ENCODE measurements at places on chromosomes 11 and 22.

DNA sequence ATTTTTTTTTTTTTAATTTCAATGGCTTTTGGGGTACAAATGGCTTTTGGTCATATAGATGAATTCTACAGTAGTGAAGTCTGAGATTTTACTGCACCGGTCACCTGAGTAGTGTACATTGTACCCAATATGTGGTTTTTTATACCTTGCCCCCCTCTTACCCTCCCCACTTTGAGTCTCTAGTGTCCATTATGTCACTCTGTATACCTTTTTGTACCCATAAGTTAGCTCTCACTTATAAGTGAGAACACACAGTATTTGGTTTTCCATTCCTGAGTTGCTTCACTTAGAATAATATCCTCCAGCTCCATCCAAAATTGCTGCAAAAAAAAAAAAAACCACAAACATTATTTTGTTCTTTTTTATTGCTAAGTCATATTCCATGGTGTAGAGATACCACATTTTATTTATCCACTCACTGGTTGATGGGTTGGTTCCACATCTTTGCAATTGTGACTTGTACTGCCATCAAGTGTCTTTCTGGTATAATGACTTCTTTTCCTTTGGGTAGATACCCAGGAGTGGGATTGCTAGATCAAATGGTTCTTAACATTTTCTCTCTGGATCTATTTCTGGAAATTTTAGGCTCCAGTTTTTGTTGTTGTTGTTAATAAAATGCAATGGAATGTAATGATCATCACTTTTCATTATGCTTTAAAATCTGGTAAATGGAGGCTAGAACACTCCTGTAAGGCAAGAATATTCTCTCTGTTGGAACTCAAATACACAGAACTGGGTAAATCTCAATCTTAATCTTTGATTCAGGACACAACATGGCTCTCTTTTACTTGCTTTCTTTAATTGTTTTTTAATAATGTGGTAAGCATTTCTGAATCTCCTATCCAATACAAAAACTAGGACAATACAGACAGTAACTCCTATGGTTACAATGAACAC, 10.3 kb downstream of the NEAT1 start:
- no peak for DNase-seq

DNA sequence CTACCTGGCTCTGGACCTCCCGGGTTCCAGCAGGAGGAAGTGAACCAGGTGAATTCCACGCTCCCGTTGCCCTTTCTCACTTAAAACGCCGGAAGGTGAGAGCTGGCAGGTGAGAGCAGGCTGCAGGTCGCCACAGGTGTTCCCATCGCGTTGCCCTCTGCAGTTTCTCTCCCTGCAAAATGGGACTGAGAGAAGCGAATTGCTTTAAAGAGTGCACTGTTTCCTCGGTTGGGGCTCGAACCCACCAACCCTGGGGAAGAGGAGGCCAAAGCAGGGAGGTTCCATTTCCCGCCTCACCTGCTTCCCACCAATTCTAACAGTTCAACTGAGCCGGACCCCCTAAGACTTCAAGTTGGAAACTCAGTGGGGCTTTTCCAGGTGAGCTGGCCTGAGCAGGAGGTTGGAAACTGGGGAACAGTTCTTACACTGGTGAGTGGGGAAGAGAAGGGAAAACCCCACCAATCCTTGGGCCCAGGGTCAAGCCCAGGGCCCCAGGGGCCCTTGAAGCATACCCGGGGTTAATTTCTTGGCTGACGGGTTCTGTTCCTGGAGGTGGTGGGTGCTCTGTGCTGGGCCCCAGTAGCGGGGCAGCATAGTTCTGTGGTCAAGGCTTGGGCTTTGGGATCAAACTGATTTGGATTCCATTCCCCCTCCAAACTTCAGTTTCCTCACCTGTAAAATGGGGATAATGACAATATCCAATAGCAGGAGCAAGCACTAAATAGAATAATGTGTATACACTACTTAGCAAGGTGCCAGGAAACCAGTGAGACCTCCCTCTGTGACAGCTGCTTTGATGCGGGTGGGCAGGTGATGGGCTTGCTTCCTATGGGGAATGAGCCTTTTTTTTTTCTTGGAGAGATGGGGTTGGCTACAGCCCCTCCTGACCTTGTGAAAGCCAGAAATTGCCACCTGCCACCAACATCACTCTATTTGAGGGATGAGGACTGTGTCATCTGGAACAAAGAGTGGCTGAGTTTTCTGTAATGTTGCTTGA, 788 bp downstream of the CD82 start:
- DNase-seq = no peak

DNA sequence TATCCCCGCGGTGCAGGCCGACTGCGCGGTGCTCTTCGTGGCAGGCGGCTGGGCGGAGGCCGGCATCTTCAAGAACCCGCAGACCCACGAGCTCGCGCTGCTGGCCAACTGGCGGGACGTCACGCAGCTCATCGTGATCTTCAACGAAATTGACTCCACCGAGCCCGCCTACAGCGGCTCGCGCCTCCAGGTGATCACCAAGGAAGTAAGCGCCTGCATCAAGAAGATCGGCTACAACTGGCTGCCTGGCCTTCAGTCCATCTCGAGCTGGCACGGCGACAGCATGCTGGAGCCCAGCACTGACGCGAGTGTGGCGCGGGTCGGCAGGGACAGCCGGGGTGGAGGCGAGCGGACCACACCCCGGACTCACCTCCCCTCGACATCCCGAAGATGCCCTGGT, 53.9 kb upstream of the MTNR1B start:
- DNase-seq = no peak

DNA sequence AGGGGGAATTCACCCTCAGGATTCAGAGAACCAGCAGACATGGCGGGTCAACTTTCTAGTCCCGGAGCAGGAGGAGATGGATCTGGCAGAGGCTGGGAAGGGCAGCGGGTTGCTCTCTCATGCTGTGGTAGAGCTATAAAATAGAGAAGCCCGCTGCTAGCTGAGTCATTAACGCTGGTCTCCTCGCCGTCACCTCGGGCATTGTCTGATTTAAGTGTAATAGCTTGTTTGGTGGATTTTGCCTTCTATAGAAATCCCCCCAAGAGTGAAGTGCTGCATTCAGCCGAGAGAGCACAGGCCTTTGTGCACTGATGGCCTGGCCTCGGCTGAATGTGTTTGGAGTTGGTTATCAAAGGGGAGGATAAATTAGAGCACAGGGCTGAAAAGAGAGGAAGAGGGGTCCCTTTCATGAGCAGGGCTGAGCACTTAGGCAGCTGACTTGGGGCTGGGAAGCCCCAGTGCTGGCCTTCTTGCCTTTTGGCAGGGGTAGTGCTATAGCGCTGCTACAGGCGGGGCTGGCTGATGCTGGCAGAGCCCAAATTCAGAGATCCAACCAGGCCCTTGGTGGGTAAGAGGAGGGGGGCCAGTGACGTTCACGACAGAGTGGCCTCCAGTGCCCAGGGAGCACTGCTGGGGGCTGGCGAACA, 161.1 kb upstream of the CADM1 start:
- no peak for DNase-seq

DNA sequence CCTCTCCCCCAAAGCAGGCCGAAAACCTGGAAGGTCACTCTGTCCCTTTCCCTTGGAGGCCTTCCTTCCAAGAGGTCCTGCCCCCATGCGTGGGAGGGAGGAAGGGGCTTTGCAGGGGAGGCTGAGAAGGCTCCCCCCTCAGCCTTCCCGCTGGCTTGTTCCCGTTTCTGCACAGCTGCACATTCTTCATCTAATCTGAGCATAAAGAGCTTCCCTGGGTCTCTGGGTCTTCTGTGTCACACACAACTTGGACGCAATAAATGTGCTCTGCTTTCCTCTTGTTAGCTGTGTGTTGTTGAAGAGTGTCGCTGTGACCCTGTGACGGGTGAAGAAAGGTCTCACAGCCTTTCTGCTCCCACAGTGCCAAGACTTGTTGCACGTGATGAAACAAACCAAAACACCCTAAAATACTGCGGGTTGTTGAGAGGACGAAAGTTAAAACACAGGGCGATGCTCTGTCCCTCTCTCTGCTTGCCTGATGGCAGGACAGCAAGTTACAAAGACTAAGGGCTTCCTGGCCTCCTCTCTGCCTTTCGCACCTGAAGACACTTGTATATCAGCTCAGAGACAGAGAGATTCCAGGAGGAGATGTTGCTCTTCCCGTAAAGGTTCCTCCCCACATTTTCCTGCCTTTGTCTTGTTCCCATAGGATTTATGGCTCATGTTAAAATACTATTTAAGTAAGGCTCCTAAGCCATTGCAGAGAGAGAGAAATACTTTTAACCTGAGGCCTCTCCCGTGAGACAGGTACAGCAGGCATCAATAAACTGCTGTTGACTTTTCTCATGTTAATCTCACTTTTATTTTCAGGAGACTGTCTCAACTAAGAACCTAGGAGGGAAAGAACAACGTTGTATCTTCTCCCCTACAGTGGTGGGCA, 15.4 kb upstream of the IFITM3 start:
- DNase-seq = peak; percentile 69

GRCh38 chr11:14179116-14179820, 179.7 kb downstream of the RRAS2 start:
- no peak for DNase-seq

GRCh38 chr22:31881865-31882264, 62.5 kb upstream of the YWHAH start:
- no peak for DNase-seq

DNA sequence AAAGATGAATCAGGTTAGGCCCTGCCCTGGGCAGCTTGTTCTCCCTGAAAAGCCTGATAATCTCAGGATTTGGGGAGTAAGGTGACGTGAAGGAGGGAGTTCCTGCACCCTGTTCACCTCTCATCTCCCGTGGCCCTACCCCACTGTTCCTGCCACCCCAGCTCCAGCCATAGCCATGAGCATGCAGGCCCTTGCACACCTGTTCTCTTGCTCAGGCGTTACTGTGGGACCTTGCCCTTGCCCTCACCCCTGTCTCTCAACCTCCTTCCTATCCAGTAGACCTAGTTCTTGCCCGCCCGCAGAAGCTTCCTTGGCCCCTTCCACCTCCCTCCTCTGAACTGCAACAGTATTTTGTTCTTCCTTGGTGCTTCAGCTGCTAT, 15.0 kb downstream of the TSKU start:
- DNase-seq = no peak

GRCh38 chr11:46855167-46855566, 9.1 kb upstream of the CKAP5 start:
- DNase-seq = no peak

GRCh38 chr11:71462726-71463125, 9.7 kb downstream of the NADSYN1 start:
- DNase-seq = no peak

GRCh38 chr11:11288972-11289616, 64.0 kb downstream of the CSNK2A3 start:
- no peak for DNase-seq

DNA sequence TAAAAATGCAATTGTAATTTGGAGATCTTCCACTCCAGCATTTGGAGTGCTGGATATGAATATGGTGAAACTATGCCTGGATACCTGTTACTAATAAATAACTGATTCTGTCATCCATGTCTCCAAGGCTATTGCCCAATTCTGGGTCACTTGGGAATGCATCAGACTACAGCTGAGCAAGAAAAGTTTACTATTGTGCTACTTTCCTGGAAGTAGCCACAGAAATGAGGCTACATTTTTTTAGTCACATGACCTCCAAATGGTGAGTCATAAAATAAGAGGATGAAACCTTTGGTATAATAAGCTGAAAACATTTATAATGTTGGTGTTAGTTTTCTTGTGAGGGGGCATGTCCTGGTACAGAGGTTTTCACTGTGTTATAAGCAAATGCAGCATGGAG, 44.4 kb downstream of the DCDC1 start:
- DNase-seq = no peak

GRCh38 chr11:129910360-129910759, 15.0 kb upstream of the NFRKB start:
- DNase-seq = no peak

DNA sequence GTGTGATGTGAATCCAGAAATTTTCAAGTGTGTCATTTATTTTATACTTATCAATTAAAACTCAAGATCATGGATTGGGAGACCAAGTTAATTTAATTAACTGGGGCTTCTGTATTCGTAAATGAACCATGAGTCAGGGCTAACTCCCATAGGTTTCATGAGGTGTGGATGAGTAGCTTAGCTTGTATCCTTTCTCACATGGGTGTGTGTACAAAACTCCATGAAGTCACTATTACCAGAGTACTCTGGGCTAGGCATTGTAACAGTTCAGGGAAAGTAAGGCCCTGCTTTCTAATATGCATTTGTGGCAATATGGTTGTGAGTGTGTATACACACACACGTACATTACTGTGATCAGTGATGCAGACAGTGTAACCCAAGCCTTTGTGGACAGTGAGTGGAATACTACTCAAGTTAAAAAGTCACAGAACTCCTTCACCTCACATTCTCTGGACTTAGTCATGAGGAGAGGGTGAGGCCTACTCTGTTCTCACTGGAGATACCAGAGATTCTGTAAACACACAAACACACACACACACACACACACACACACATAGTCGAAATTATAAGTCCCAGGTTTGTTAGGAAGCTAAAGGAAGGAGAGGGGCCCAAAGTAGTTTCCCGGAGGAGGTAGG, 3.5 kb downstream of the CNTF start:
- no peak for DNase-seq

DNA sequence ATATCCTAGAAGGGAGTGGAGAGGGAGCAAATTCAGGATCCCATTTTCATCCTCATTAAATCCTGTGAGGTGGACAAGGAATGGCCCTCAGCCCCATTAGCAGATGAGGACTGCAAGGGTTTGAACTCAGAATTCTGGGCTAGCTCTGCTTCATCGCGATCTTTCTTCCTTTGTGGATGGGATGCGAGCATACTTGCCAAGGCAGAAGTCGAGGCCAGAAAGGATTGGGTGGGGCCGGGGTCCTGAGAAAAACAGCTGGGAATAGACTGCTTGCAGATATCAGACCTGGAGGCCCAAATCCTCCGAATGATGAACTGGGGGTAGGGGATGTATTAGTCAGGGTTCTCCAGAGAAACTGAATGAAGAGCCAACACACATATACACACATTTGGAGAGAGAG, 179.0 kb downstream of the CHST1 start:
- no peak for DNase-seq

DNA sequence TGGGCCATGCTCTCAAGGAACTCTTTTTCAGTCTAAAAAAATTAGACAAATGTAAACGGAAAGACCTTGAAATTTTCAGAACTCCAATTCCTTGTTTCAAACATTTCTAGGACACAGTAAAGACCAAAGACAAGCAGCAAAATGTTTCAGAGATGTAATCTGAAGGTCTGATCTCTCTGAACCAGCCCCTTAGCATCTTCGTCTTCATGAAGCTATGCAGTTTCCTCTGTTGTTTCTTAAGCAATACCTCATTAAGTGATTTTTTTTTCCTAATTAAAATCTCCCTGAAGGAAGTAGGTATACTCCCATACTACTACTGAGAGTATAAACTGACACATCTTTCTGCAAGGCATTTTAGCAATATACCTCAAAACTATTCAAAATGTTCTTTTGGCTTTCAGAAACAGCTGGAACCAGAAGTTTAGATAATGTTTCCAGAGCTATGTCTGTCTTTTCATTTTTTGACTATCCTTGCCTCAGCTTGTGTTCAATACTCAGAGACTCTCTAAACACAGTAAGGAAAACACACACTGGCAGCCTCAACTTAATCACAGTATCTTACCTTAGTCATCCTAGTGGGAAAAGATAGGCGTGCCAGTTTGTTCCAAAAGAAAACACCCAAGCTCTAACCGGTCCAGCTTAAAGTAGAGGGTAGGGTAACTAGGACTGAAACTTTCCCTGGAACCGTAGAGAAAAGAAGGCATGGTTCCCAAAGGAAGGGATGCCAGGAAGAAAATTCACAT, 25.1 kb downstream of the SBF2 start:
- no peak for DNase-seq

GRCh38 chr11:124669193-124669592, 4.3 kb downstream of the SIAE start:
- peak; percentile 45 for DNase-seq

GRCh38 chr11:7571640-7572000, 57.8 kb downstream of the PPFIBP2 start:
- peak; percentile 76 for DNase-seq

Measured in hindlimb muscle (tissue), 1 donor.